ENCODE measurements at places on chromosomes 7 and 10. TPM values are rescaled to one million over a fixed set of nuclear protein-coding genes. Genes with fewer than 3 reads are reported as not detected.

Gene CYP26C1
- total RNA-seq: not detected

Gene ZNF853
- total RNA-seq: 2.9 TPM

DNA sequence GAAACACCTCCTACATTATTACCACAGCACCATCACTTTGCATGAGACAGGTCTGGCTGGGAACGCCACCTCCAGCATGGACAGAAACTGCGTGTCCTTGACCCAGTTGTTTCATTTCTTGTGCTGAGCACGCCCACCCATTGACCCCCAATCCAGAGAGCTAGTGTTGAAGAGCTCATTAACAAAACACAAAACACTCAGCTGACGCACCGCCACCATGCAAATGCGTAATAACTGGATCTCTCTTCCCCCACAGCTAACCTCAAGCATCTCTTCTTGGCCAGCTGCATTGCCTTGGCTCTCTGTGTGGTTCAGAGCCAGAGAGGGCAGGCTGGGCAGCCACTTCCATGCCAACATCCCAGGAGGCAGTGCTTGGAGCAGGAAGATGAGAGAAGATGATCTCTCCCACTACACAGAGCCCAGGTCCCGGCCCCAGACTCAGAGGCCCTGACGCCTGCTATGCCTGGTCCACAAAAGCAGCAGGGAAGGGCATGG is 173.5 kb downstream of the PLXNA4 start:
- no peak for DNase-seq

Gene PNLIPRP1
- 0.82 TPM for total RNA-seq

Gene ABCC2
- 0.89 TPM for total RNA-seq

DNA sequence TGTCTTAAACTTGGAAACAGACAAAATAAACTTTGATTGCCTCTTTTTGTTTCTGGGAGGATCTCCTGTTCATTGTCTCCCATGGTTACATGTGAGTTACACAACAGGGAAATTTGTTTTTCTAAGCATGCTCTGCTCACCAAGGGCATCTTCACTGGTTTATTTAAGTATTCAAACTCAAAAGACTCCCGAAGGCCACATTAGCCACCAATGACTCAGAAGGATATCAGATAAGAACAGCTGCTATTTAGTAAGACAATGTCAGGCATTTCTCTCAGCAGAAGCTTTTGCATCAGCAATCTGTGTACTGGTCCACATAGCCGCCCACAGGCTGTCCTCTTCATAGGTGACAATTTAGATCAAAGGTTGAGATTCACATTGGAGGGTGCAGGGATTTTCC is 19.3 kb downstream of the OR6B1 start:
- no peak for DNase-seq

Measured in left colon (tissue), 2 donors.